ENCODE measurements at places on chromosomes 7 and 10.

- no peak for DNase-seq
Observed at GRCh38 chr7:43873300-43873699, 4.0 kb upstream of the MRPS24 start.

DNA sequence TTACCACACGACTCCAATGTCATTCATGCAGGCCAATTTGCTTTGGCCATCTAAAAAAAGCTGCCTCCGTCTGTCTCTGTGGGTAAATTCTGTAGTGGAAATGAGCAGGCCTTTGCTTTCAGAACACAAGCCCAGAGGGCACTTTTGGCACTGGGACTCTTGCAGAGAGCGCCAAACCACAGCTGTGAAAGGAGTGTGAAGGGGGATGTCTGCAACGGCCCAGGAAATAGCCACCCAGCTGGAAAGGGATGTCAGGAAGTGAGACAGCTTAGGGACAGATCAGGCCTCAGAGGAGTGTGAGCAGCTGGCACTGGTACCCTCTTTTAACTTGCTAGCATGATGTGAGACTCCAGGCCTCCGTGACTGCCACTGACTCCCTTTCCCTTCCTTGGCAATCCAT, 152.4 kb downstream of the DKK1 start:
- no peak for DNase-seq

DNA sequence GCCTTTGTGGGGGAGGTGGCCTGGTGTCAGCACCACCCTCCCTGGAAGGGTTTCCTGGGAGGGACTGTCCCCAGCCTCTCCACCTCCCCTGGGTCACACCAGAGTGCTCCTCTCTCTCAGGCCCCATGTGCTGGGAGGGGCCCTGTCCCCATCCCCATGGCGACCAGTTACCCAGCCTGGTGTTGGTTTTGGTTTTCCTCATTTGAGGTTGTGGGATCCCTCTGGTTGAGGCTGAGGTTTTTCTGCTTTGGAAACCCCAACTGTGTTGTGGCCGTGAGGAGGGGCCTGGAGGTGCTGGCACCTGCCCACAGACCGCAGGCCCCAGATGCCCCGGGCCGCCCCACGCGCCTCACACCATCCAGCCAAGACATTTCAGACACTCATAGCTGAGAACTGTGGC, 106.3 kb downstream of the GRK5 start:
- DNase-seq: no peak

- DNase-seq: no peak
Observed at GRCh38 chr10:125859128-125859817, 21.8 kb downstream of the DHX32 start.

GRCh38 chr10:17088118-17088806, 41.3 kb downstream of the CUBN start:
- DNase-seq: no peak

- no peak for DNase-seq
Observed at GRCh38 chr10:35903021-35903420, 260.9 kb upstream of the FZD8 start.

DNA sequence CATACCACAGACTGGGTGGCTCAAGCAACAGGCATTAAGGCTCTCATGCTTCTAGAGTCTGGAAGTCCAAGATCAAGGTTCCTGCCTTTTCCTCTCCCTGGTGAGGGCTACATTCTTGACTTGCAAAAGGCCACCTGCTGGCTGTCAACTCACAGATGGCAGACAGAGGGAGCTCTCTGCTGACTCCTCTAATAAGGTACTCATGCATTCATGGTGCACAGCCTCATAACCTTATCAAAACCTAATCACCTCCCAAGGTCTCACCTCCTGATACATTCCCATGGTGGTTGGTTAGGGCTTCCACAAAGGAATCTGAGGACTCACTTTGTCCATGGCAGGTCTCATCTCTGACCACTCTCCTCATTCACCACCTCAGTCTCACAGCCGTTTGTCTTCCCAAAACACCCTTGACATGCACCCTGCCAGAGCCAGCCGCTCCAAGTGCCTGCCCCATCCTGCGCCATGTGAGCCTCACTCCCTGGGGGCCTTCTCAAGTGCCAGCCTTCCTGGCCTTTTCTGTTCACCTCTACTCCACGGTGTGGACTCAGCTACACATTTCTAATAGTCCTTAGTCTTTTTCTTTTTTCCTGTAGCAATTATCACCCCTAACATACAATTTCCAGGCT, 400.3 kb upstream of the ADARB2 start:
- DNase-seq: no peak

DNA sequence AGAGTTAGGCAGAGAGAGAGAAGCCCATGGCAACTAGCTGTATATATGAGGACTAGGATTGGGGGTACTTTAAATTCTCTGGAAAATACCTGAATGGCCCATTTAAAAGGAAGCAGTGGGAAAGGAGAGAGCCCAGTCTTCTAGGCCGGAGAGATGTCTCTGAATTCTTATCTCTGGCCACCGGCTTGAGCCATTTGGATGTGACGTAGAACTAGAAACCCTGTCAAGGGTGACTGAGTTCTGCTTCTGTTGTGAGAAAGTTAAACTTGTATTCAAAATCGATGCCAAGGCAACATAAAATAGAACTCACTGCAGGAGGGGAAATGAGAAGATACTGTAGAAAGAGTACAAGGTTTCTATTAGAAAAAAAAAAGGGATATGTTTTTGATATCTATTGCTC, 6.3 kb upstream of the GSTK1 start:
- DNase-seq: no peak
